ENCODE measurements at places on chromosomes 7 and 10.

DNA sequence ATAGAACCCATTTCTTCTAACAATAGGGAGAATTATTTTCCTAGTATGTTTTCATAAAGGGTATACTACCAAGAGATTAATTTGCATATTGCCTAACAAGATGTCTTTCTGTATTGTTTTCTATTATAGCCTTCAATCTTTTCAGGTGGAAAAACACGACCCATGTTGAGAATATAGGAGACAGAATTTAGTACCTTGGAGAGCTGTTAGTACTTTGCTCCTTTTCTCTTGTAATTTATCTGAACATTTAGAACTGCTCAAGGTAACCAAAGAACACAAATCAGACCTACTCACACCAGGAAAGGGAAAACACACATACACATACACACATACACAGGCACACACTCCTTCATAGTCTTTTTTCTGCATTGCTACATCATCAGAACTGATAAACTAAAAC, 7.8 kb upstream of the TRDMT1 start:
- no peak for DNase-seq

- DNase-seq = no peak
Observed at GRCh38 chr7:125279961-125280360, 350.3 kb upstream of the POT1 start.

GRCh38 chr10:123885406-123886170, 6.0 kb downstream of the CPXM2 start:
- no peak for DNase-seq

DNA sequence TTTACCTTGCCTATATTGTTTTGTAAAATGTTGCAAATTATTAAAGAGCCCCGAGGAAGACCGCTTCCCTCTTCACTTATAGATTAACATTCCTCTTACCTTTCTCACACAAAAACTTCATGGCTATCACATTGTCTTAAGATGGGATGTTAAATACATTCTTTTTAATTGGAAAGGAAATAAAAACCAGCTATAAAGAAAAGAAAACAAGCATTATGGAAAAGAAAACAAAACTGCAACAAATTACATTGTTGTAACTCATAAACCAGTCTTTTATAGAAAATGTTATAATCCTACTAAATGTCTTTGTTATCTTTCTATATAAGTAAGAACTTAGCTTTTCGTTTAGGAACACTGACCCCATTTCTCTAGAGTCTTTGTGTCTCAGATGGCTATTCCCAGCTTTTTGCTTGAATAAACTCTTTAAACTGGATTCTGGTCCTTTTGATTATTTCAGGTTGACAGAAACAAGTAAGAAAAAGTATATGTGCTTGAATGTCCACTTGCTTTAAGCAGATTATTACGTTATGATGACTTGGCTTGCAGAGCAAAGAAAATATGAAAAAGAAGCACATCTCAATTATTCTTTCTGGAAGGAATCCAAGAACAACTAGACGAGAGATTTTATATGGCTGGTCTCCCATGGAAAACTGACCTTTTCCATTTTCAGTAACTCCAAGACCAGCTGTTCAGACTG, 128.2 kb downstream of the AKR1D1 start:
- DNase-seq = no peak

GRCh38 chr7:11524476-11525397, 307.3 kb downstream of the THSD7A start:
- DNase-seq = no peak

- no peak for DNase-seq
Observed at GRCh38 chr7:35285799-35286198, 31.9 kb upstream of the TBX20 start.

DNA sequence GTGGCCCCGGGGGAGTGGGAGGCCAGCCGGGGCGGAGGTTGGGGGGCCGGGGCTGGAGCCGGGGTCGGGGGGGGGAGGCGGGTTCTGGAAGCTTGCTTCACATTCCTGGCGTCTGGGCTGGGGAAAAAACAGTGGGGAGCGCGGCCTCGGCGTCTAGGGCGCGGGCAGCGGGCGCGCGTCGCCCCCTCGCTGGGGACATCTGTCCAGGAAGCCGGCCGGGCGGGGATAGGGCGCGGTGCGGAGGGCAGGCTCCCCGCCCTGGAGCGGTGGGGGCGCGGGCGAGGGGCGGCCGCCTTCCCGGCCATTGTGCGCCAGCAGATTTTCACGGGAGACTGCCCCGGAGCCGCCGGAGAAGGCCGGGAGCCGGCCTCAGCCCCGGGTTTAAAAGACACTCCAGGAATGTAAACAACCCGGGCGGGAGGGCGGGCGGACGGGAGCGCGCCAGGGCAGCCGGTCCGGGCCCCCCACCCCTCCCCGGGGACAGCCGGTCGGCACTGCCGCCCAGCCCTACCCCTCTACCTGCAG, 1.4 kb downstream of the ZMIZ1 start:
- DNase-seq = peak; percentile 18

DNA sequence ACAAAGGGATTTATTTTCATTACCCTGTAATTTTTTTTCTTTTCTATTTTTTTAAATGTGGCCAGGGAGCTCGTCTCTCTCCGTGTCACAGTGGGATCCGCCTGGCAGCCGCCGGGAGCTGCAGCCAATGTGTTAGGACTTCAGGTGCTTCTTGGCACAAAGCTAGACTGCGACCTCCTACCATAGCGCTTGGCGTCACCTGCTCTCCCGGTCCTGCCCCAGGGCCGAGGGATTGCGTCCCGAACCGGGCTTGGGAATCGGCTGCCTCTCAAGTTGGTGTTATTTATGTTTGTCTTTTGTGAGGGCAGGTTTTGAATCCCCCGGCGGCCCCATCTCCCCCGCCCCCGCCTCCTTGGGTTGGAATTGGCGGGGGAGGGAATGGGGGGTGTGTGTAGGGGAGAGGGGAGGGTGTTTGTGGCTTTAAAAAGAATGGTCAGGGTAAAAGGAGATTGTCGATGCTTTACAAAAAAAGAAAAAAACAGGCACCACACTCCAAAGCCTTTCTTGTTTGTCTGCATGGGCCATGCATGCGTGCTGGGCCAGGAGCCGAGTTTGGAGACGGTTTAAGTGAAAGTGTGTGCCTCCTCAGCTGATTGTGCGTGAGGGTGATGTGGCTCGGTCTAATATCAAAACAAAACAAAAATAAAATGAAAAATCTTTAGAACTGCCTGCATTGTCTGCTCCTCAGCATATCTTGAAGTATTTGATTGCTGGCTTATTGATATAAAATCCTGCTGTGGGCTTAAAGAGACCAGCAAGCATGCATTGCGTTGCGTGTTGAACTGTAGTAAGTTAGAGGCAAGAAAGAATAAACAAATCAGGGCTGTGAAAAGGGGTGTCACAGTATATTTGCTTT, 1.2 kb downstream of the PPP1R9A start:
- DNase-seq = no peak

DNA sequence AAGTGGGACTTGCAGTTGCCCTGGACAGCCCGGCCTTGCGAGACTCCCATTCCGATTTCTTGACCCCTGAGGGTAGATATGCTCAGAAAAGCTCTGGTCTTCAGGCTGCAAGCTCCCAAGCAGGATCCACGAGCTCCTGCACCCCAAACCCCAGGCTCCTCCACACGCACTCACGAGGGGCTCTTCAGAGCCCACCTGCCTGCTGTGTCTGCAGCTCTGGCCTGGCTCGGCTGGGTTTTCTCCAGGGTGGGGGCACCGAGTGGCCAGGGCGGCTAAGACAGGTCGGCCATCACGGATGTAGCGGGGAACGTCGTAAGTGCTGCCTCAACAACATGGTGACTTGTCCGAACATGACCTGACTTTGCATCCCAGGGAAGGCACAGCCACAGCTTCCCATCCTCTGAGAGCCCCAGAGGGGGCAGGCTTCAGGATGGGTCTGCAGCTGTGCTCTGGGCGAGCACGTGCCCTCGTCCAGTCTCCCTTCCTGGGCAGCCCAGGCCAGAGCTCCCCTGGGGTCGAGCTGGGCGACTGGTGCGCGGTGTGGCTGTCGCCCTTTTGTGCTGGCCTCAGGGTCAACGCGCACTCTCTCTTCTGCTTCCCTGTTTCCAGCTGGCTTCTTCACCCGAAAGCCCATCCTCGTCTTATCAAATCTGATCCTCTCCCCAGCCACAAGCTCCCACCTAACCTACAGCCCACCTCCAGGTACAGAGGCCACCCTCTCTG, 415.3 kb downstream of the DNAJB6 start:
- no peak for DNase-seq

GRCh38 chr10:12184165-12184564, 11.5 kb downstream of the NUDT5 start:
- DNase-seq = no peak

GRCh38 chr10:95444792-95445191, 116.4 kb downstream of the SORBS1 start:
- no peak for DNase-seq

- DNase-seq = no peak
Observed at GRCh38 chr10:100006243-100006886, 3.4 kb downstream of the DNMBP start.

DNA sequence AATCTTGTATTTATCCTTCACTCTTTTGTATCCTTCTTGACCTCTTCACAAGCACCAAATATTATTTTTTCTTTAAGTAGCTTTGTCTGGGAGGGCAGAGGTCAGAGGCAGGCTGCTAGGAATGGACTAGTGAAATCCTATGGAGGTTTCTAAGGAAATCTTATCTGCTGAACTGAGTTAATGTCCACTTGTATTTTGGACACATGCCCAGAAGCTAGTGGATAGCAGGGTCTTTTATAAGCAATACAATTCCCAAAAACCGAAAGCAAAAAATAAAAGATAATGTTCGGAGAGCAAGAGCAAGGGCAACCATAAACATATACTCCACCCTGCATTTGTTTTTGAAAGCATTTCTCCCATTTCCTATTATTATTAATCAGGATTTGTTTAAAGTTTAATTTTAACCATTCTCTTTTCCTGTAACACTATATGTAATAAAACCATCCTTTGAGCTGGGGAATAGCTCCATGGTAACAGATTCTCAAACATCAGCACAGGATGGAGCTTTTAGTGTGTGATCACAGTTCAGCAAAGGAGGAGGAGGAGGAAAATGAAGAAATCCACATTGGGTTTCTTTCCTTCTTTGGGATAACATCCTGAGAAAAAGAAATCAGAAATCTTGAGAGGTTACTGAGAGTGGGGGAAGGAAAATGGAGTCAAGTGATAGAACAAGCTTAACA, 328.2 kb upstream of the LRRN3 start:
- DNase-seq = no peak

- DNase-seq = no peak
Observed at GRCh38 chr7:124799448-124799847, 33.9 kb upstream of the GPR37 start.

DNA sequence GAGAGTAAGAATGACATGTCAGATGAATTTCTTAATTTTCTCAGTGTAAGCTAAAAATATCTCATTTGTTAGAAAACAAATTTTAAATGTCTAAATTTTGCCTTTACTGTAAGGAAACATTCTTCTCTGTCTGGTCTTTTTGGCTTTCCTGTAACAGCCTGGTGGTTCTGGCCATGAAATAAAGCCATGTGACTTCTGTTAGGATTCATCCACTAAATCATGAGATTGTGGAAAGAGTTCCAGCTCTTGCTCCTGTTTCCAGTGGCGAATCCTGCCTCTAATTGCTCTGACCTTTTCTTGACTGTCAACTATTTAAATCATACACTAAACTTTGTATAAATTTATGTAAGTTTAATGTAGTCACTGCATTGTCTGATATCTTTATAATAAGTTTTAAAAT, 398.5 kb upstream of the AKR1E2 start:
- no peak for DNase-seq

GRCh38 chr10:132408367-132408781, 11.4 kb downstream of the PWWP2B start:
- DNase-seq = no peak

DNA sequence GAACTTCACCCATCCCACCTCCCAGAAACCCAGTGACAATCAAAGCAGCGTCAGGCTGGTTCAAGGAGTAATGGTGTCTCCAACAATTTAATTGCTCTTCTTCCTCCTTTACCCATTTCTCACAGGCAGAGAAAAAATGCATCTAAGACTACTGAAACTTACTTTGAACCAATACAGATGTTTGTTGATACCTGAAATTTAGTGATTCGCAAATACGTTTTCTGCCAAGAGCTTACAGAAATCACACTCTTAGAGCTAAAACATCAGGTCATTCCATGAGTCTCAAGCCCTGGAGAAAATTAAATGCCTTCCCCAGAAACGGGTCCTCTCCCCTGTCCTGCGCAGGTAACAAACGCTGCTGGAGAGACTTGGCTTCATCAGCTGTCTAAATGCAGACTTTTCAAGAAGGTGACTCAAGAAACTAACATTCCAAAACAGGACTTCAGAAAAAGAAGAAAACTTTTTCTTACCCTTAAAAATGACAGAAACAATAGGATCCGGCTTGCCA, 443 bp downstream of the MYOF start:
- no peak for DNase-seq

- DNase-seq = no peak
Observed at GRCh38 chr7:37495574-37496184, 47.0 kb upstream of the ELMO1 start.

DNA sequence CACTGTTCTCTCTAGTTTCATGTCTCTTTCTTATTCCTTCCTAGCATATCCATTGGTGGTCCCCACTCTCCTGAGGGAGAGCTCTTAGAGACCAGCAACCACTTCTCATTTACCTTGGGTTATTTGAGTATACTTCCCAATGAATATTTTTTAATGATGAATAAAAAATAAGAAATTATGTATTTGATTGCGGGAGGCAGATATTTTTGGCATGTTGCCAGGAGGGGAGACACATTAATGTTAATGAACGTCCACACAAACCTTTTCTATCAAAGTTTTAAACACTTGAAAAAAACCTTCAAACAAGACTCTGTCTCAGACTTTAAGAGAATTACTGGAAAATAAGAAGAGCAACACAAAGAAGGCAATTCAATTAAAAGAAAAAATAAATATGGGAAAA, 260.6 kb upstream of the MAGI2 start:
- DNase-seq = no peak

- DNase-seq = no peak
Observed at GRCh38 chr10:86757113-86757972, 924 bp downstream of the BMPR1A start.

- no peak for DNase-seq
Observed at GRCh38 chr7:67512481-67512880, 515.8 kb downstream of the TYW1 start.

- no peak for DNase-seq
Observed at GRCh38 chr10:95542761-95543160, 18.4 kb downstream of the SORBS1 start.

DNA sequence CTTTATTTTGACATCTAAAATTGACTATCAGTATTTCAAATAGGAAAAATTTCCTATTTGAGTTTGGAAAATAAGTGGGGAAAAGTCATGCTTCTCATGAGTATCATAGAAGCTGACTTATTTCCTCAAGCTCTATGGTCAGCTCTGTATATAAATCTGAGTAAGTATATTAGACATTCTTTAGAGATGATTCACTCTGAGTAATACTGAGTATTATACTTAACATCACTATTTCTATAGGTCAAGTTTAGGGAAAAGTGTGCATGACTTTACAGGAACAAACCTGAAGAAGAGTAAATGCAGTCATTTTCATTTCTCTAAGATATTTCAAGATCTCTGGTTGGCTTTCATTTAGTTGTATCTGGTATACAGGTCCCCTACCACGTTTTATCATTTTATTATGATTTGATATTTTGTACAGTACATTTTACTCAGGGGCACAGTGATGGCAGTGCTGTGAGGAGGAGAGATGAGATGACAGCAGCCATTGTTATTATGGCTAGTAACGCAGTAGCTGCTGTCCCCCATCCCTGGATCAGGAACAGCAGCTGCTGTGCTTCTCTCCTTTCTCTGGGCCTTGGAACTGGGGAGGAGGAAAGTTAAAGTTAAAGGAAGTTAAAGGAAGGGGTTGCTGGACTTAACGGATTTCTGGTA, 15.2 kb downstream of the SND1 start:
- DNase-seq = no peak
